Effector memory CD8-positive, alpha-beta T cell (primary cell): ENCODE measurements at places on chromosomes 6 and 20.

DNA sequence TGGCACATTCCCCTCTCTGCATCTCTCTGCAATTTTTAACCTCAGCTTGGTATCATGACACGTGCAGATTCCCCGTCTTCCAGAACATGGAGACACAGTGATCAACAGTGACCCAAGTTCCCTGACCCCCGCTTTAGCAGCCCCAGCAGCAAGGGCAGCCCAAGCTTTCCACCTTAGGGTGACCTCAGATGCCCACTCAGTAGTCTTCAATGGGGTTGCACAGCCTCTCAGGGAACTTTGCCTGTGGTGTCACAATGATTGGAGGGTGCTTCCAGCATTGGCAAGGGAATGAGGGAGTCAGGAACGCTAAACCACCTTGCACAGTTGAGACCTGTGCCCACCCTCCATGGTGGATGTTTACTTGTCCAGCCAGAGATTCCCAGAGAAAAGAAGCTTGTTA, 287.1 kb upstream of the CDH4 start:
- DNase-seq: no peak

DNA sequence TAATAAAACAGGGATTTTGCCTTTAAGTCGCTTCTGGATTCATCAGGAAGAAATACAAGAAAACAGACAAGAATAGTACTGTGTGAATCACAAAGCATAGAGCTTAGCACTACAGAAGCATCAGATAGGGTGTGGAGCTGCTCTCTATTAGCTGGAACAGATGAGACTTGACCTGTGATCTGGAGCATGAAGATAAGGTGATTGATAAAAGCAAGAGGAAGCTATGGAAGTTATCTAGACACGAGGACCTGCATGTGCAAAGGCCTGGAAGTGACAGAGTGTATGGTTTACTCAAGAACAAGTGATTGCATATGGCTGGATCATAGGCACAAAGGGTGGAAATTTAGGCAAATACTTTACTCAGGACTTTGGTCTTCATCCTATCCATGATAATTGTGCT, 112.9 kb upstream of the MLIP start:
- no peak for DNase-seq

DNA sequence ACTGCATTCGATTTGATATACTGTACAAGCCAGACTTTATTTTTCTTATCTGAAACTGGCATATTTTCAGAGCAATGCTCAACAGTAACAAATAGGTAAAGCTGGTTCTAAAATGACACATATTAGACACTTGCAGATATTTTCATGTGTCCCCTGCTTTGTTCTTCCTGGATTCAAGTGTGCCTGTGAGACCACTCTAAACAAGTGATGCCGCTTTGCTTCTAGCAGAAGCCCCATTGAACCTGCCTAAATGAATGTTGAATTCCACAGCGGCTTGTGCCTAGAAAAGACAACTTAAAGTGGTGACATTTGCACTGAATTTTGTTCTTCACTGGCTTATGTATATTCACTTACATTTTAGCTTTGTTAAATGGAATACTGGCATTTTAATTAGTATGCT, 115.7 kb downstream of the AKAP7 start:
- DNase-seq: no peak

- no peak for DNase-seq
Observed at GRCh38 chr6:18126121-18126520, 3.6 kb upstream of the NHLRC1 start.

- no peak for DNase-seq
Observed at GRCh38 chr20:38054647-38055046, 21.1 kb downstream of the RPRD1B start.

GRCh38 chr6:4459996-4460395, 316.2 kb upstream of the CDYL start:
- no peak for DNase-seq

DNA sequence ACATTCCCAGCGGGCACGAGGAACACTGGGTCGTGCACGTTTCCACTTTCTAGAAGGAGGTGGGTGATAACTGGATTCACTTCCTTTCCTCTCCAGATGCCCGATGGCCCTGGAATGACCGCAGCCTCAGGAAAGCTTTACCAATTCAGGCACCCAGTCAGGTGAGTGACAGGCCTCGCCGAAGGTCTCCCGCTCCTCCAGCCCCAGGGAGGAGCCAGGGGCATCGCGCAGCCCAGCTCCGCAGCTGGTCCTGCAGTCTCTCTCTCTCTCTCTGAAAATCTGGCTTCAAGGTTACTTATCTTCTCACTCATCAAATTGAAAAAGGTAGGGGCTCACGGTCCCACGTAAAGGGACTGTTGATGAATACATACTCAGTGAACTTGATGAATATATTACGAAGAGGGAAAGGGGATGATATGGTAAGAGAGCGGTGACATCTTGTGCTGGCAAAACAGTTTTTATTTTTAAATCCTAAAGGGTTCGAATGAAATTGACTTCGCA, 891 bp downstream of the RIPPLY2 start:
- DNase-seq: no peak

GRCh38 chr6:31978831-31979230, 3.0 kb upstream of the C4A start:
- DNase-seq: no peak

GRCh38 chr6:20711518-20711917, 177.3 kb downstream of the CDKAL1 start:
- DNase-seq: no peak

DNA sequence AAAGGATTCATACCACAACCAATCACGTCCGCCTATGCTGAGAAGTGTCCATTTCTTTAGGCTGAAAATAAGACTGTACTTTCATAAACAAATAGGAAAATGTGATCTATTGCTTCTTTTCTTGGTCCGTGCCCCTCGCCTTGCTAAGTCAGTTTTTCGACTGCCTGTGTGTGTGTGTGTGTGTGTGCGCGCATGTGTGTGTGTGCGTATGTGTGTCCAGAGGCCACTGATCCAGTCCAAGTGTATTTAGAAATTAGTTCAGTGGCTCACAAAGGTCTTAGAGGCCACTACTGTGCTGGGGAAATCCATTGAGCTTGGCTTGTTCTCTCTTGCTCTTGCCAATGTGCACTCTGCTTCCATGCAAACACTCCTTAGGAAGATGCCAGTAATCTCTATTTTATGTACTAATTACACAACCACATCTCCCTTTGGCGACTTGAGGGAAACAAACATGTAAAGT, 50.5 kb downstream of the SLC22A23 start:
- no peak for DNase-seq

GRCh38 chr6:126786262-126786661, 332.2 kb upstream of the RSPO3 start:
- no peak for DNase-seq

DNA sequence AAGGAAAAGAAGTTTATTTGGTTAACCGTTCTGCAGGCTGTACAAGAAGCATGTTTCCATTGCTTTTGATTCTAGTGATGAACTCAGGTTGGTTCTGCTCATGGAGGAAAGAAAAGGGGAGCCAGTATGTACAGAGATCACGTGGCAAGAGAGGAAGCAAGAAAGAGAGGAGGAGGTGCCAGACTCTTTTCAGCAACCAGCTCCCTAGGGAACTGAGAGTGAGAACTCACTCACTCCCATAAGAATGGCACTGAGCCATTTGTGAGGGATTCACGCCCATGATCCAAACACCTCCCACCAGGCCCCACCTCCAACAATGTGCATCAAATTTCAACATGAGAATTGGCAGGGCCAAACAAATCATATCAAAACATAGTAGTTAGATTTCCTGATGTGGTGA, 649.1 kb downstream of the EPM2A start:
- DNase-seq: no peak

- no peak for DNase-seq
Observed at GRCh38 chr6:28107506-28107905, 16.9 kb upstream of the ZSCAN16 start.

DNA sequence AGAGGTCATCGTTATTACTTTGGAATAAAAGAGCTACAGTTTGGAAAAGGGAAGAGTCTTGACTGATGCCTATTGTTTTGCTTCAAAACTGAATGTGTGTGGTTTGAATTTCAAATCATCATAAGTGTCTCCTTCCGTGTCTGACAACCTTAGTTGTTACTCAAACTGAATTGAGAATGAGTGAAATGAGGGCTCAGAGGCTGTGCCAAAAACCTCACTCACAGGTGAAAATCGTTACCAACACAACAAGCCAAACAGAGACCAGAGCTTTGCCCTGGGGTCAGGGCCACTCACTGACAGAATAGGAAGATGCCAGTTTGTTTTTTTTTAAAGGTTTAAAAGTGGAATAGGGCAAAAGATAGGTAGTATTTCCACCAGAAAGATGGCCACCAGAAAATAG, 15.2 kb upstream of the SIRT5 start:
- no peak for DNase-seq

- no peak for DNase-seq
Observed at GRCh38 chr6:155147958-155148663, 115.7 kb upstream of the CLDN20 start.

GRCh38 chr20:58361481-58362205, 27.4 kb upstream of the VAPB start:
- no peak for DNase-seq

DNA sequence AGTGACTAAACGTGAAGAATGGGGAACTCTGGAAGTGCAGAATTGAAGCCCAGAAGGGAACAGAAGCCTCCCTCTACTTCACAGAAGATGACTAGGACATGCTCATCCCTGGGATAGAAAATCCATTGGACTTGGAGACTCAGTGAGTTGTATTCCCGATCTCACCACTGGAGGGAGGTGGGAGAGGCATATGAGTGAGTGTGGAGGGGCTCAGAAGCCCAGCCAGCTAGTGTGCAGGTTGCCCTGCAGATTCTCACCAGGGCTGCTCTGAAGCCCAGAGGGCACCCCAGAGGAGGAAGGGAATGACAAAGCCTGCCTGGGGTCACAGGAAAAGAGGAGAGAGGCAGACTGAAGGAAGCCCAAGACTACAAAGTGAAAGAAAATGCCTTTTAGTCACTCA, 42.1 kb upstream of the HLA-E start:
- DNase-seq: no peak

DNA sequence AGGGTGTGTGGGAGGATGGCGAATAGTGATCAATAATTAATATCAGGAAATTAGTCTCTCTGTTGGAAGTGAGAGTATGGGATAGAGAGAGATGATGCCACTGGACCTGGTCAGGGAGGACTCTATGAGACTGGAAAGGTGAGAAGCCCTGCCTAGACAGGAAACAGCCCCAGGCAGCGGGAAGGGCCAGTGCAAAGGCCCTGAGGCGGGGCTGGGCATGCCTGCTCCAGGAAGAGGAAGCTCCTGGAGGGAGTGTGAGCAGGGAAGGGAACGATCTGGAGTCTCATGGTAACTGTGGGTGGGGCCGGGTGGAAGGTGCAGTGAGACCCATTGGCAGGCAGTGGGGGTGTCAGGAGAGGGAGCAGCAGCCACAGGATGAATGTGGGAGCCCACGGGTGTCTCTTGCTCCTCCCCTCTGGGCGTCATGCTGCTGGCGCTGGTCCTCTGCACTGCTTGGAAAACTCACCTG, 1.8 kb upstream of the CST3 start:
- DNase-seq: no peak

GRCh38 chr6:133540361-133540760, 299.2 kb downstream of the EYA4 start:
- DNase-seq: no peak

DNA sequence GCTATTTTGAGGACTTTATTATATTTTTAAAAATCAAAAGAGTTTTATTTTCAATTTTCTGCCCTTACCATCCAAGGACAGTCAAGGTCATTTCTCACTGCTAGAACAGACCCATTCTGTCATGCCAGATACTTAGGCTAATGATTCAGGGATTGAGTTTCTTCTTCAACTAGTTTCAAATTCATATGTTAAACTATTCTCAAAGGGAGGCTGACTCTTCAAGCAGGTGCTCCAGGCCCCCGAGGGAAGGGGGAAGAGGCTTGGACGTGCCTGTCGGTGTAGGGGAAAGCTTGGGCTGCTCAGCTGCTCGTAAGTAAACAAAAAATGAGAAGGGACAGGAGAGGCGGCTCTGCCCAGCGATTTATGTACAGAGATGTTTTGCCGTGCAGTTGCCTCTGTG, 69.4 kb upstream of the MYLIP start:
- no peak for DNase-seq

GRCh38 chr20:48478370-48478769, 349.4 kb downstream of the PREX1 start:
- no peak for DNase-seq

- DNase-seq: no peak
Observed at GRCh38 chr20:36454698-36455427, 86.5 kb upstream of the MYL9 start.

DNA sequence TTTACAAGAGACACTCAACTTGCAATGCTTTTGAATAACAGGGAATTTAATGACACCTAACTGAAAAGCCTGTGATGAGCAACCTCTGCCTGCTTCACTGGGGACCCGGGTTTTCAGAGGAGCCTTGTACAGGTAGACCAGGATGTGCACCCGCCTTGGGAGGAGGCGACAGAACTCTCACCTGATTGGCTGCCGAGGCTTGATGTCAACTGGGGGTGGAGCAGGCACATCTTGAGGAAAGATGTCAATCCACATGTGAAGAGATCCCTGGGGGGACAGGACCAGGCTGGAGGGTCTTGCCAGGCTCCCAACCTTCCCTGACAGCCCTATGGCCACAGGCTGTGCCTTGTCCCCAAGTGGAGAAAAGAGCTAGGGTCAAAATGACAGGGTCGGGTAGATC, 19.8 kb downstream of the ERGIC3 start:
- DNase-seq: no peak

DNA sequence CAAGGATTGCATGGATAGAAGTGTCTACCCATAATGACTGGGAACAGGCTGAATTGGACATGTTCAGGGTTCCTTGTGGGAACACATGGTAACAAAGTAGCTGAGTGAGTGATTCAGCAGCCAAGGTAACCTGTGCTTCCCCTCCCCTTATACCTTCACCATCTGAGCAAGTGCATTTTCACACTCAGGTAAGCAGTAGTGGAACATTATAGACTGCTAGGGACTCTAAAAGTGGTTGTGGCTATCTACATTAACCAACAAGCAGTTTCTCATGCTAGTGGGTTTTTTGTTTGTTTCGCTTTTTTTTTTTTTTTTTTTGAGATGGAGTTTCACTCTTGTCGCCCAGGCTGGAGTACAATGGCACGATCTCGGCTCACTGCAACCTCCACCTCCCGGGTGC, 41.4 kb downstream of the KIZ start:
- no peak for DNase-seq

DNA sequence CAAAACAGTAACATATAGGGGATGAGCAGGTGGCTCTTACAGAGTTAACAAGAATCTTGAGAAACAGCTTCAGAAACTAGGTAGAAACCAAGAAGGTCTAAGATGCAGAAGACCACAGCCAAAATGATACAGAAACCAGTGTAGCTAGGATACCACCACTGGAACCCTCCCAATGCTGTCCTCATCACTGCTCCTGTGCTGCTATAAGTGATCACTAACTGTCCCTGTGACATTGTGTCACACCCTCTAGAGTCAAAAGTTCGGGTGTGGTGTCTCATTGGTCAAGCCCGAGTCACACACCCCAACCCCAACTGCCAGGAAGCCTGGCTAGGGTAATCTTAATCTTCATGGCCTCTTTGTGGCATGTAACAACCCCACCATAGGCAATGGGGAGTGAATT, 153.1 kb downstream of the RCAN2 start:
- no peak for DNase-seq

DNA sequence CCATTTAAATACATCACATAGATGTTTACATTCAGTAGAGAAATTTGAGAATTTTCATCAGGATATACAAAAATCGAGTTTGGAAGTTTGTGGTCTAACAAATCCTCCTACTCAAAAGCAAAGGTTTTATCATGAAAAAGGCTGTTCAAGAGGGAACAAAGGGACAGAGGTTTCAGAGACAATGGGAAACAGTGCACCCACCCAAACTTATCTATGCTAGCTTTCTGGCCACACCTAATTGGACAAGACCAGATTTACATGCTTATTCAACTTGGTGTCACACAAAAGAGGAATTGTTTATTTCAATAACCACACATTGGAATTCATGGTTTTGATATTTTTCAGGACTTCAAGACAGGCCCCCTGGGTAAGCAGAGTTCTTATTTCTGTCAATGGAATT, 28.4 kb upstream of the RSPO3 start:
- no peak for DNase-seq
